ENCODE measurements at places on chromosomes 12 and 14. TPM values are rescaled to one million over a fixed set of nuclear protein-coding genes. Genes with fewer than 3 reads are reported as not detected.

DNA sequence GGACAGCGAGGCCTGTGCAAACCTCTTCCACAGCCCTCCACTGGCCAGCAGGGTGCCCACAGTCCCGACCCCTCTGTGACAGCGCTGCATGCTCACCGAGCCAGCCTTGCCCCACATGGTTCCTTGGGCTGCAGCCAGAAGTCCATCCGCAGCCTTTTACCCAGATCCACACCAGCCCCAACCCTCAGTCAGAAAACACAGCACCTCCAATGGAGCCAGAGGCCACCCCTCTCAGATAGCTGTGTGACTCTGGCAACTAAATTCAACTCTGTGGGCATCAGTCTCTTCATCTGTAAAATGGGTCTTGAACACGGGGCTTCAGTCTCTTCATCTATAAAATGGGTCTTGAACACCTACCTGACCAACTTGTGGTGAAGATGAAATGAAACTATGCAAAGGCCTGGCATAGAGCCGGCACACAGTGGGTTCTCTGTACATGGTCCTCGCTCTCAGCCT lies 38.0 kb downstream of the NFKBIA start:
- no peak for DNase-seq

DNA sequence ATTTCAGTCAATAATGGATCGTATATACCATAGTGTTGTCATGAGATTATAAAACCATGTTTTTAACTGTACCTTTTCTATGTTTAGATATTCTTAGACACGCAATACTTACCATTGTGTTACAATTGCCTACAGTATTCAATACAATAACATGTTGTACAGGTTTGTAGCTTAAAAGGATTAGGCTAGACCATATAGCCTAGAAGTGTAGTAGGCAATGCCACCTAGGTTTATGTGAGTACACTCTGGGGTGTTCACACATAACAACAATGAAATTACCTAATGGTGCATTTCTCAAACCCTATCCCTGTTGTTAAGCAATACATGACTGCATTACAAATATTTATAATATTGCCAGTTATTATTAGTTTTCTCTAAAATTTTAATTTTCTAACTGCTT lies 144.2 kb downstream of the KCNC2 start:
- DNase-seq, result no peak

DNA sequence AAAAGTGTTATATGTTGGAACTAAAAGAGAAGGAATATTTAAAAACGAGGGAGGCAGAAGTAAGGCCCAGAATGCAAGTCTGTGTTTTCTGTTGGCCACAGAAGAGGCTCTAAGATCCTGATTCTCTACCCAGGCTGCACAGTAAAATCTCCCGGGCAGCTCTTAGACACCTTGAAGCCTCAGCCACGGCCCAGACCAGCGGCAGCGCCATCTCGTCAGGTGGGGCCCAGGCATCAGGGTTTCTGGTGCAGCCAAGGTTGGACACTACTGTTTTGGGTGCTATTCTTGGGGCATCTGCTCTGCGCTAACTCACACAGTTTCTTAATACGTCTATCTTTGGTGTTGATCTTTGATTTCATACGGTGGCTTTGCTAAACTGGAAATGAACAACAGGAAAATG lies 16.8 kb downstream of the FAM181A start:
- no peak for DNase-seq

DNA sequence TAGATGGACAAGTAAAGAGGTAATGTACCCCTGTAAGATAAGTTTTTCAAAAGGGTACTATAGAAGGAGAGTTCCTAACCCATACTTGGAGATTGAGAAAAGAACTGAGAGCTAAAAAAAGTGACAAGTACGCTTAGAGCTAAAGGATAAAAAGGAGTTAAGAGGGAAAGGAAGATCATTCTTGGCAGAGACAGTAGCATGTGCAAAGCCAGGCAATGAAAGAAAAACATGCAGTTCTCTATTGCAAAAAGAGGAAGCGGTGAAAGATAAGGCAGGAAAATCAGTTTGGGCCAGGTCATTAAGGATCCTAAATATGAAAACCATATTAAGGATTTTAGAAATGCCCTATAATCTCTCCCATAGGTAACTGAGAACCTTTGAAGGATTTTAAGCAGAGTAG lies 500.4 kb upstream of the GARIN6 start:
- DNase-seq, result no peak

DNA sequence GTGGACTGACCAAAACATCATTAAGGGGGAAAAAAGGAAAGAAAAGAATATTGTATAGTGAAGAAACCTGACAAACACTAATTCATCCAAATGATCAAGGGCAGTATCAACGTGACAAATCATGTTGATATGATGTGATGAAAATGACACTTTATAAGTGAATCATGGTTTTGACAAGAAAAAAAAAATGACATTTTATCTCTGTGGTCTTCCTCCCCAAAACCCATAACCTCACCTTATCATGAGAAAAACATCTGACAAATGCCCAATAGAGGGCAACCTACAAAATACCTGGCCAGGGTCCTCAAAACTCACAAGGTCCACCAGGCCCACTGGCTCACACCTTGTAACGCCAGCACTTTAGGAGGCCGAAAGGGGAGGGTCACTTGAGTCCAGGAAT lies 13.8 kb downstream of the TMED10 start:
- no peak for DNase-seq

- DNase-seq, result no peak
Measured at GRCh38 chr14:105163040-105163742, 5.4 kb downstream of the JAG2 start.

Gene RALGAPA1
- total RNA-seq, result 23.0 TPM

Gene SYNDIG1L
- total RNA-seq, result not detected

GRCh38 chr14:55832122-55832911 lies 252.3 kb downstream of the KTN1 start:
- peak; percentile 90 for DNase-seq

Gene PUS1
- total RNA-seq, result 70.5 TPM

DNA sequence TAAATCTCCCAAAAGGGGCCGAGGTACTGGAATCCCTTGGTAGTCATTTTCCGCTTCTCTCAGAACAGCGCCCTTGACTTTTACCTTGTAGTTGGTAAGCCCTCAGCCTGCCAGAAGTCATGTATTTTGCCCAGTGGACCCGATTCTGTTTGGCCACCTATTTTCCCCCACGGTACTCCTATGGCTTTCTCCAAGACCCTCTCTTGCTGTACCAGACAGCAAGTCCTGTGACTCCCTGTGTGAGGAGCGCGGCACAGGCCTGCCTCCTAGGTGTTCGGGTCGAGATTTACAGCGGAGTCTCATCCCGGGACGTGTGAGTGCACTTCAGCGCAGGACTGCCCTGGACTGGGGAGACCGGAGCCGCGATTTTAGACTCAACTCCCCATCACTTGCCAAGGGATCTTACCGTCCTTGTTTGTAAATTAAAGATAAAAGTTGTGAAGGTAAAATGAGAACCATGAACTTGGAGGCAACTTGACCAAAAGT lies 1.1 kb upstream of the MBD6 start:
- DNase-seq, result peak; percentile 63

Gene TSHR
- total RNA-seq, result not detected

DNA sequence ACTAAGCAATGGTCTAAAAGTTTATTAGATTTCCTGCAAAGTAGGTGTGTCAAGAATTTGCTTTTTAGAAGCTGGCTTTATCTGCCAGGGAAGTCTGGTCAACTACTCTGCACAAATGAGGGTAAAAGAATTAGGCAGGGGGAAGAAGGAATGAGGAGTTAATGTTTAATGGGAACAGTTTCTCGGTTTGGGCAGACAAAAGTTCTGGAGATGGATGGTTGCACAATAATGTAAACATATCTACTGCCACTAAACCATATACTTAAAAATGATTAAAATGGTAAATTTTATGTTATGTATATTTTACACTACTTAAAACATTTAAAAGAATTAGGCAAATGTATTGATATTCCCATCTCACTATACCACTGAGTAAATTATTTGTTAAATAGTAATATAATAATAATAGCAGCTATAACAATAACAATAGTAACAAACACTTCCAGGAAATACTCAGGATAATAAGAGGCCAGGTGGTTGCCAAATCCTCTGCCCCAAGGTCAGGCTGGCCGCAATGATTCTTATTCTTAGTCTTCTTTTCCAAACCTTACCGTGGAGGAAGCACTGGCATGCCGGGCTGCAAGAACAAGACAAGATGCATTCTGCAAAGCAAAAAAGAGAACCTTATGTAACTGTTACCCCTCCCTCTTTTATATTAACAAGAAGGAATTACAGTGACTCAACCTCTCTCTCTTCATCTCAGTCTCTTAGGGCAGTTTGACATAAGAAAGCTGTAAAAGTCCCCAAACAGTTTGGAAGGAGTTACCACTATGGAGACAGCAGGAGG lies 13.9 kb downstream of the CS start:
- DNase-seq, result no peak

GRCh38 chr14:94638339-94638738 lies 26.1 kb downstream of the SERPINA3 start:
- DNase-seq, result no peak

GRCh38 chr12:31525496-31526157 lies 65.3 kb downstream of the DENND5B start:
- DNase-seq, result no peak

- DNase-seq, result no peak
Measured at GRCh38 chr12:15472036-15472435, 149.7 kb downstream of the PTPRO start.

GRCh38 chr12:109440851-109441490 lies 36.1 kb downstream of the KCTD10 start:
- peak; percentile 12 for DNase-seq

Gene SMCO3
- not detected for total RNA-seq

- no peak for DNase-seq
Measured at GRCh38 chr12:21638054-21638891, 19.4 kb downstream of the LDHB start.

- peak; percentile 1 for DNase-seq
Measured at GRCh38 chr14:78933948-78934524, 763.9 kb downstream of the NRXN3 start.

DNA sequence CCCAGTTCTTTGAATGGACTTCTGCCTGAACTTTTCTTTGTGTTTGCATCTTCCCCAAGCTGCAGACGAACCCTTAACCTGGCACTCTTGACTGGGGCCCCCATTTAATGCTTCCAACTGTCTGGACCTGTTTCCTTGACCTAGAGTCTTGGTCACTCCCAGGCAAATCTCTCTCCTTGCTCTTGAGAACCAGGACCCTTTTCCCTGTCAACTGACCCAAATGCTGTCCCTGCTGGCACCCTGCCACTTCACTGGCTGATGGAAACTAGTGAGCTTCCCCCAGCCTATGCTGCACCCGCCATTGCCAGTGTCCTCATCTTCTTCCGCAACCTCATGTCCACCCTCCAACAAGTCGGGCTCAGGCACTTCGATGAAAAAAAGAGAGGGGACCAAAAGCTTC lies 79.5 kb downstream of the PRIMA1 start:
- no peak for DNase-seq

- no peak for DNase-seq
Measured at GRCh38 chr12:64824500-64825142, at the start of gene TBC1D30. Gene TBC1D30 (plus strand): TSS chr12:64824647. CDS start chr12:64824880, 233 bp downstream.

GRCh38 chr12:30795410-30796312 lies 40.9 kb upstream of the CAPRIN2 start:
- DNase-seq, result peak; percentile 78

- no peak for DNase-seq
Measured at GRCh38 chr14:67569651-67570290, 30.3 kb downstream of the PIGH start.

Gene IRAK3
- total RNA-seq, result not detected

- DNase-seq, result no peak
Measured at GRCh38 chr12:107306141-107306659, 212.9 kb upstream of the CRY1 start.

DNA sequence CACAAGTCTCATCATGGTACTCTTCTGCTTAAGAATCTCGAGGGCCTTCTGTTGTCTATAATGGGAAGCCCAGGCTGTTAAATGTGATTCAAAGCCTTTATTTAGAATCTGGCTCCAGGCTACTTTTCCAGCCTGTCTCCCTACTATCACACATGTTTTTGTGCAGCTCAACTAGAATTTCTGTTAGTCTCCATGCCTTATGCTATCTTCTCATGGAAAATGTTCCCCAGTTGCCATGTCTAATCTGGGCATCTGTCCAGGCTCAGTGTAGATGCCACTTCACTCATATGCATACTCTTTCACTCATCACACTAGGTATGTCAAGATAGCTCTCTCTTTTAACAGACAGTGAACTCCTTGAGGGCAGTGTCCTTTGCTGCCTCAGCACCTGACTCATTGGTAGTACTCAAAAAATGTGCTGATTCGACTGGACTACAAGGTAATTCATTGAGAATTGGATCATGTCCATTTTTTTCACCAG lies 145.3 kb downstream of the TTLL5 start:
- DNase-seq, result no peak

DNA sequence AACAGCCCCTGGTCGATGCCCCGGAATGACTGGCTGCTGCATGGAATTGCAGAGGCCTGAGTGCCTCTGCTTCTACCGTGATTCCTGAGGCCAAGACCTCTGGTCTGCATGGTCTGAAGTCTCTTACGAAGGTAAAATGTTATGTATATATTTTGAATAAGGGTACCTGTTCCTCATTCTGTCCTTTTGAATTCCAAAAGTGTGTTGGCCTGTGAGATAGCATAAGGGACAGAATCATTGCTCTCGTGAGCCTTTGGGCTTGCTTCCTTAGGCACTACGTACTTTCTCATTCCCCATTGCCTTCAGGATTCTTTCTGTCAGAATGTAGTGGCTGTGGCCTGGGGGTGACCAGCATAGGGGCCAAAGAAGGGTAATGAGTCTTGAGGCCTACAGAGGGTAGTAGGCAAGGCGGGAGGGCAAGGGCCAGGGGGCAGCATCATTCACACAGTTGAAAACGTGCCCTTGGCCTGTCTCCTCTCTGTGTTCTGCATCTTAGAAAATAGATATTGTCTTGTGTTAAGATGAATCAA lies 19.5 kb downstream of the TRAF3 start:
- no peak for DNase-seq

- DNase-seq, result no peak
Measured at GRCh38 chr12:944211-944610, 5.3 kb downstream of the RAD52 start.

- DNase-seq, result peak; percentile 21
Measured at GRCh38 chr14:67221248-67221981, 19.8 kb upstream of the PALS1 start.

Gene MAP3K9
- total RNA-seq, result 5.9 TPM

Gene DAO
- total RNA-seq, result not detected

DNA sequence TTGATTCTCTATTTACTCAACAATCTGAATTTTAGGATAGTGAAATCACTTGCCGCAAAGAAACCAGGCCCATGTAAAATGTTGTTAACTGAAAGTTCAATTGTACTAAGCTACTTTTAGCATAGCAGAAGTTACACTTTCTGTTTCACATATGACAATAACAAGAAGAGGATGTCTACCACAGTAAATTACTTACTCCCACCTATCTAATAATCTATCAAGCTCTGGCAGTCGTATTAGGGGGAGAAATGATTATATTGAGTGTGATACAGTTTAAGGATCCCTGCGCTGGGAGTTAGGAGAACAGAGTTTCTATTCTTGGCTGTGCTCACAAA lies 66.5 kb upstream of the CAND1 start:
- no peak for DNase-seq

GRCh38 chr14:23672200-23672599 lies 36.0 kb downstream of the DHRS2 start:
- no peak for DNase-seq

Gene NUAK1
- 1.3 TPM for total RNA-seq

Data from HT-29 (cell line).